ENCODE measurements at places on chromosomes 12 and 14. TPM values are rescaled to one million over a fixed set of nuclear protein-coding genes. Genes with fewer than 3 reads are reported as not detected.
A peak's percentile ranks its signal among the peaks of the same experiment; 100 is the strongest.

PZP gene
- 0.18 TPM for total RNA-seq

DNA sequence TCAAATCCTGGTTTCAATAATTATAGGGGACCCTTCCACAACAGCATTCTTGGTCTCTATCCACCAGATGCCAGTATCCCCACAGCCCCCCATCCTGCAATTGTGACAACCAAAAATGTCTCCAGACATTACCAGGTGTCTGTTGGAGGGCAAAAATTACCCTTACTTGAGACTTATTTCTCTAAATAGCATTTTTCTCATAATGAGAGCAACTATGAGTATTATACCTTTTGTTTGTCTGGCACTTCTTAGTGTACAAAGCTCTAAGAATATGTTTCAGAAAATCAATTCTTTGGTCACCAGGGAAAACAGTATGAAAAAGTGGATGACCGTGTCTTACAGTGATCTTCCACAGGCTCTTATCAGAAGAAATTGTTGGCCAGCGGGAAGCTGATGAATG is 27.5 kb upstream of the RMST start:
- no peak overlapping the region for H3K4me3 ChIP-seq
- DNase-seq = no peak
- H3K27ac ChIP-seq = no peak overlapping the region
- H3K4me1 ChIP-seq = peaks cover 5% of the 10 kb centered on the region

GRCh38 chr12:118982984-118983761 is 1.8 kb downstream of the SRRM4 start:
- H3K4me1 ChIP-seq = peaks cover 21% of the 10 kb centered on the region
- no peak for DNase-seq
- H3K4me3 ChIP-seq = peak overlapping the region; percentile 78
- no peaks in the 10 kb centered on the region for H3K36me3 ChIP-seq
- H3K27me3 ChIP-seq = peaks cover 30% of the 10 kb centered on the region

PLEKHG7 gene
- not detected for total RNA-seq

DNA sequence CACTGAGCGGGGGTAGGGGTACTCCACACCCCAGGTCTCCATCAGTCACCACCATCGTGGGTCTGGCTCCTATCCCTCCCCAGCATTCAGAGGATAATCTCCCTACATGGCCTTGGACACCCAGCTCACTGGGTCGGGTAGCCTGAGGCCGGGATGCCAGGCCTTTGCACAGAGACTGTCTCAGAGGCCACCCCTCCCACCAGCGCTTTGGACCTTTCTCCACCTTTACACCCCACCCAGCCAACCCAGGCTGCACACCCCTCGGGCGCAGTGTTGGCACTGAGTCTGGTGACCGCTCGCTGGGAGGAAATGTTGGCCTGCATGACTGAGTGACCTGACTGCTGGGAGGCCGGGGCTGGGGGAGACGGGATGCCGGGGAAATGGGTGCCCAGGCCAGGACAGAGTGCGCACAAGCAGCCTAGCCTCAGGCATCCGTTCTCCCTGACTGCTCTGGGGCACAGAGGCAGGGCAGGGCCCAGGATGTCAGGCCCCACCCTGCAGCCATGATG is 10.6 kb upstream of the LBHD2 start:
- peaks cover 5% of the 10 kb centered on the region for H3K27me3 ChIP-seq
- DNase-seq = no peak
- H3K4me3 ChIP-seq = no peak overlapping the region
- H3K4me1 ChIP-seq = no peaks in the 10 kb centered on the region

GRCh38 chr12:49562831-49563230 is 5.1 kb downstream of the MCRS1 start:
- H3K4me3 ChIP-seq = no peak overlapping the region
- no peaks in the 10 kb centered on the region for H3K27me3 ChIP-seq
- peaks cover 50% of the 10 kb centered on the region for H3K36me3 ChIP-seq
- peaks cover 6% of the 10 kb centered on the region for H3K4me1 ChIP-seq

GRCh38 chr12:11876307-11876706 is 194.4 kb upstream of the BCL2L14 start:
- no peak overlapping the region for H3K4me3 ChIP-seq
- peaks cover 28% of the 10 kb centered on the region for H3K4me1 ChIP-seq
- H3K27me3 ChIP-seq = no peaks in the 10 kb centered on the region
- H3K36me3 ChIP-seq = peaks cover 8% of the 10 kb centered on the region
- DNase-seq = no peak

DNA sequence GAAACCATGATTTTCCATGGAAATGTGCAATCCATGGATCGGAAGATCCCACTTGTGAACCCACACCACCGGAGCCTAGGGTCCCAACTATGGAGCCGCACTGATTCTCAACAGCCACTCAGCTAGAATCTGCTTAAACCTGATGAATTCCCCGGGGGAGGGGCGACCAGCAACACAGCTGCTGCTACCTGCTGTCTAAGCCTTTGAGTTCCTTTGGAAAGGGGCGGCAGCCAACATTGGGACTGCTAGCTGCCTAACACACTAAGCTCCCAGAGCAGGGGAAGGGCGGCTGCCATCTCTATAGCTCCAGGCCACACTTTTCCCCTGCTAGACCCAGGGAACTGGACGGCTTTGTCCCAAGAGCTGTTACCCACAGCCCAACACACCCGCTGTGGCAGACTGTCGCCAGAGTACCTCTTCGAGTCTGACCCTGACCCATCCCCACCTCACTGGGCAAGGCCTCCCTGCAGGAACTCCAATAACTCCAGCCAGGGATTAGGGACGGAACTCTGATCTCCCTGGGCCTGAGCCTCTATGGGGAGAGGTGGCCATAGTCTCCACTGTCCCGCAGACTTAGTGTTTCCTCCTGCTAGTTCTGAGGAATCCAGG is 205.8 kb upstream of the SLC16A7 start:
- peaks cover 13% of the 10 kb centered on the region for H3K4me1 ChIP-seq
- peaks cover 20% of the 10 kb centered on the region for H3K36me3 ChIP-seq
- no peak overlapping the region for H3K4me3 ChIP-seq
- no peak overlapping the region for H3K27ac ChIP-seq
- peak; percentile 40 for DNase-seq
- H3K27me3 ChIP-seq = no peaks in the 10 kb centered on the region

- peaks cover 6% of the 10 kb centered on the region for H3K4me1 ChIP-seq
- DNase-seq = no peak
- no peak overlapping the region for H3K27ac ChIP-seq
These were observed 7.7 kb downstream of the AHNAK2 start for GRCh38 chr14:104970231-104971068.

DNA sequence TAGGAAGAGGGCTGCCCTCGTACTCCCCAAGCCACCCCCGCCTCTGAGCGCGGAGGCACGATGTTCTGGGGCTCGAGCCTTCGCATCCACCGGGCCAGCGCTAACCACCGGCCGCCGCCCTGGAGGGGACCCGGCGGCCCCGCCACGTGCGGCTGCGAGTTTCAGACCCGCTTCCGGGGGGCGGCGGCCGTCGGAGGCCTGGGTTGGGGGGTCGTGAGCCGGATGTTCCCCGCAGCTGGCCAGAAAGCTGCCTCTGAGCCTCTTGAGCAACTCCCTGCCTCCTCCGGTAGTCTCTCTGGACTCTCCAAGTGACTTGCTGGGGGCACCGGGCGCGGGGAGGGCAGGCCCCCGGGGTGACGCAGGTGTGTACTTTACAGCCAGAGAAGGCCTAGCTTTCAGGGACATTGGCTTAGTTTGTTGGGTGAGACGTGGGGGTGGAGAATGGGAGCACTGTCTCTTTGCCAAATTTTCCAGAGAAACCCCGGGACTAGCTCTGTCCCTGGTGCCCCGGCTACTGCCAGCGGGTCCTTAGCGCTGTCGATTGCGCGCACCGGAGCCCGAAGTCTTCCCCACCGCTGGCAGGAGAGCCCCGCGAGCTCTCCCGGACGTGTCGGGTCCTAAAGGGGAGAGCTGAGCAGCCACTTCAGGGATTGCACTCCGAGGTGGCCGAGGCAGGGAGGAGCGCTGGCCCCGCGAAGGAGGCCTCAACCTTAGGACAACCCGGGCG is 15.6 kb downstream of the OTX2 start:
- peaks cover 46% of the 10 kb centered on the region for H3K4me1 ChIP-seq
- DNase-seq = peak; percentile 50
- no peaks in the 10 kb centered on the region for H3K36me3 ChIP-seq
- H3K4me3 ChIP-seq = peak overlapping the region; percentile 62
- H3K27ac ChIP-seq = no peak overlapping the region
- peaks cover 66% of the 10 kb centered on the region for H3K27me3 ChIP-seq
